HuH-7.5 (cell line): ENCODE measurements at places on chromosomes 6 and 20.

- no peak for DNase-seq
Observed at GRCh38 chr6:56699066-56699654, 56.5 kb upstream of the DST start.

GRCh38 chr20:1940581-1940980 lies 45.4 kb downstream of the SIRPA start:
- DNase-seq = no peak

DNA sequence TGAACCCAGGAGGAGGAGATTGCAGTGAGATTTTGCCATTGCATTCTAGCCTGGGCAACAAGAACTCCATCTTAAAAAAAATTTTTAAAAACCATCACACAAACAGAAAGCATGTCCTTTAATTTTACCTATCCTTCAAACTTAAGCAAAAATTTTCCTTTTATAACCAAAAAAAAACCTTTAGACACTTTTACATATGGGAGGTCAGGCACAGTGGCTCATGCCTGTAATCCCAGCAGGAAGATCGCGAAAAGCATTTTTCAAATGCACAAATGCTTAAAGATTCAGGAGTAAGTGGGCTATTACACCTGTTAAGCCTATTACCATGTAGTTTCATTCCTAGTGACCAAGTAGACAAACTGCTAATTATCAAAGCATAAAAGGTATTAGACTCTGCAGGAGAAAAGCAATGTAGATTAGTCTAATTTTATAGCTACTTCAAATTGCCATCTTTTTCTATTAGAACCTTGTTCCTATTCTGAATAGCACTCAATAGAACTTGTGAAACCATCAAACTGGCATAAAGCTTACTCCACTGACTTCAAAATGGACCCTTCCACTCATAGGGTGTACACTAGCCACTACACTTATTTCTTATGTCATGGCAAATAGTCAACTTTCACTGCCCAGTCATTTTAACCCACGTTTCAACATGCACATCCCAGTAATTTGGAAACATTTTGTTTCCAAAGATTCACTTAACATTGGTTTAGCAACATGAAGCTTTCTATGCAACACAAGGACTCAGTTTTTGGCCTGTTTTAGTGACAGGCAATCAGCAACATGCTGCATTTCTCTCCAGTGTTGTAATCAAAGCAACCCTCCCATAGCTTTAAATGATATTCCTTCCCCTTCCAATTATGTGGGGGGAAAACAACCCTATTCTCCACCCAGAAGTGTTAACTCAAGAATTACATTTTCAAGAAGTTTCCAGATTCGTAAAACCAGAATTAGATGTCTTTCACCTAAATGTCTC lies 4.0 kb downstream of the EEF1A1 start:
- DNase-seq = no peak

DNA sequence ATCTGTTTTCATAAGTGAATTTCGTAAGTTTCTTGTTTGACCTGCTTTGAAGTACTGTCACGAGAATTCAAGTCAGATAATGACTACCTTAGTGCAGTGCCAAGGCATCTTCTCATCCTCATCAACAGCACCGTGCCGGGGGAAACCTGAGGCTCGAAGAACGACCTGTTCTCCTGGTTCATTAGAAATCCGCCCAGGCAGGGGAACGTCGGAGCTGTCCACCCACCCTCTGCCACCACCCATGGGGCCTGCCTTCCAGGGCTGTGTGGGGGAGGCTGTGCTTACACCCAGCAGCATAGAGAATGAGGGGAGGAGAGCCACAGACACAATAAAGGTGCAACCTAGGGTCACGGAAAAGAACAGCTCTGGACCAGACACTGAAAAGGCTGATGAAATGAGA lies 101.6 kb downstream of the RAMACL start:
- no peak for DNase-seq

- no peak for DNase-seq
Observed at GRCh38 chr20:45779011-45779915, 12.4 kb downstream of the WFDC3 start.

GRCh38 chr6:158312672-158313397 lies 570 bp downstream of the TULP4 start:
- no peak for DNase-seq

DNA sequence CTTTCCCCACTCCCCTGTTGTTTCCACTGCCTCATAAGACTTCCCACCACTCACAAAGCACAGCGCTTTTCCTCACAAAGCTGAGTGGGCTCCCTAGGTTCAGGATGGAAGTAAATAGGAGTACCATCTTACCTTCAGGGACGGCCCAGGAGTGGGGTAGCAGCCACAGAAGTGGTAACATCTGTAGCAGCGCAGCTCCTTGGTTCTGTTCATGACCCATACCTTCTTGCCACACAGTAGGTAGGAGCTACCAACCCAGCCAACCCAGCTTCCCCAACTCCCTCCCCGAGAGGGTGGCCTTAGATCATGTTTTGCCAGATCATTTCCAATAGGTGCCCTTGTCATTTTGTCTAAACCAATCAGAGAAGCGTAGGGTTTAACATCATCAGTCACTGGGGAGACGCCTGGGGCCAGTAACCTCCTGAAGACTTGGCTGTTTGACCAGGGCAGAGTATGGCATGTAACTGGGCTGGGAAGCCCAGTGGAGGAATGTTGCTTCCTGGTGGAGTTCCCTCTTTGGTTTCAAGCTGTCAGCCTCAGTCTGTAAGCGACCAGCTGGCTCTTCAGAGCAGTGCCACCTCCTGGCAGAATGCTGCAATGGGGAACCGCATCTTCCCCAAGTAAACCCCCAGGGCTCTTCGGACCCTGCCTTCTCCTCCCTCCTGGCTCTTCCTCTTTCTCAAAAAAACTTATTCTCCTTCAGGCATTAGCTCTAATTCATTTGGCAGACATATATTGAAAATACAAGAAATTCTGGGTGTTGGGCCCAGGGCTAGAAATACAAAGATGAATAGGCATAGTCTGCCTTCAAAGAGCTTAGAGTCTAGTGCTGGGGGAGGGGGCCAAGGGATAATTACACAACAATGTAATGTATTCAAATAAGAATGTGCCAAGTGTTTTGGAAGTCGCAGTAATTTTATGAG lies at the start of gene HLA-DMA:
Gene HLA-DMA (minus strand): TSS at position 281 of the 923 bp plus-strand sequence. CDS start 61 bp downstream, at position 220.
- no peak for DNase-seq

DNA sequence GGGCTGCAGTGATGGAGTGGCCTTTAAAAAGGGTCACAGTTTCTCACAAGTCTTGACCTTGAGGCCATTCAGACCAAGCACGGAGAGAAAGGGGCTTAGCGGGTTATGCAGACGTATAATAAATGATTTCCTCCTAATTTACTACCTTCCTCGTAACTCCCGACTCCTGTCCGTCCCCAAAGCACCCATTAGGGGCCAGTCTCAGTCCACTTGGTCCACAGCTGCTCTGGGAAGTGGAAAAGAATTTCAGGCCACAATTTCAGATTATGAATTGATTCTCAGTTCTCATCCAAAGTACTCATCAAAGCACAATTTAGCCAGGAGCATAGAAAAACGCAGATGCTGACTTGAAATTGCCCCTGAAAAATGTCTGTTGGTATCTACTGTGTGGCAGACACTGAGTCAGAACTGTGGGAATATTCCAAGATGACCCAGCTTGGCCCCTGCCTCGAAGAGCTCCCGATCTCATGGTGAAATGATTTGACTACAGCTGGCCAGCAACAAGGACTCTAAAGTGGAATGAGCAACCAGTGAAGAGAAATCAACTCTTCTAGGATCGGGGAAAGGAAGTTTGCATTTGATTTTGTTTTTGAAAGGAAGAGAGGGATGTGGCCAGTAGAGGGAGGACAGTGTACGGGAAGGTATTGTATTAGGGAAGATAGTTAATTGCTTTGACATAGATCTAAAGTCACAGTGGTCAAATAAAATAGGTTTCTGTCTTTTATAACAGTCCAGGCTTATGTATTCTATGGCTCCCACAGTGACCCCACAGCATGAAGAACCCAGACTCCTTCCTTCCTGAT lies 15.2 kb upstream of the STK35 start:
- DNase-seq = no peak

DNA sequence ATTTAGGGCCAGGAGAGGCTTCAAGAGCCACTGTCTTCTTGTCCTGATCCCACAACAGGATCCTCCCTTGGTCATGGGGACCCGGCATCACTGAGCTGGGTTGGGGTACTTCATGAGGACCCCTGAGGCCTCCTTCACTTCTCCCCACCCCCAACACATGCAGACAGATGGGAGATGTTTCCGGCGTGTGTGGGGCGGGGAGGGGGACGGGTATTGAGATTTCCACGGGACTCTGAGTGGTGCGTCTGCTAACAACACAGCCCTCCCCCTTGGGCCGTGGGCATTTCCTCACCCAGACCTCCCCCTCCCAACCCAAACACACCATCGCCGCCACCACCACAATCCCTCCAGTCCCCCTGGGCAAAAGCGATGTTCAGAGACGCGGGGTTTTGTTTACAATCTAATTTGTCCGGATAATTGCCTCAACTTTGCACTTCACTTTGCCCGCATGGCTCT lies 906 bp upstream of the FOXP4 start:
- no peak for DNase-seq

DNA sequence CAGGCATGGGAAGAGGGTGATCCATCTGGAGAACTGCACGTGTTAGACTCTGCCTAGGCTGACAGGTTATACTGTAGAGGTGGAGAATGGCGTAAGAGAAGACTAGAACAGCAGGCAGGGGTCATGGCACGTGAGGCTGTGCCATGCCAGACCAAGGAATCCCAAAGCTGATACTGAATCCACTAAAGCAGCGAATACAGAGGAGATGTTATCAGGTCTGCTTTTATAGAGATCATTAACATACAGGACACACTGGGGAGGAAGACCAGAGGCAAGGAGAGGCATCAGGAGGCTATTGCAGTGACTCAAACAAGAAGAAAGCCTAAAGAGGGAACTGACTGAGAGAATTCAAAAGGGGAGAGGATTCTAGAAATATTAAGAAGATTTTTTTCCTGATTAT lies 12.9 kb downstream of the PHACTR1 start:
- no peak for DNase-seq

- DNase-seq = no peak
Observed at GRCh38 chr6:145331066-145331465, 404.3 kb downstream of the EPM2A start.

GRCh38 chr6:110491299-110491643 lies 14.9 kb upstream of the SLC22A16 start:
- DNase-seq = no peak

GRCh38 chr6:140156131-140156530 lies 781.7 kb upstream of the CITED2 start:
- no peak for DNase-seq

DNA sequence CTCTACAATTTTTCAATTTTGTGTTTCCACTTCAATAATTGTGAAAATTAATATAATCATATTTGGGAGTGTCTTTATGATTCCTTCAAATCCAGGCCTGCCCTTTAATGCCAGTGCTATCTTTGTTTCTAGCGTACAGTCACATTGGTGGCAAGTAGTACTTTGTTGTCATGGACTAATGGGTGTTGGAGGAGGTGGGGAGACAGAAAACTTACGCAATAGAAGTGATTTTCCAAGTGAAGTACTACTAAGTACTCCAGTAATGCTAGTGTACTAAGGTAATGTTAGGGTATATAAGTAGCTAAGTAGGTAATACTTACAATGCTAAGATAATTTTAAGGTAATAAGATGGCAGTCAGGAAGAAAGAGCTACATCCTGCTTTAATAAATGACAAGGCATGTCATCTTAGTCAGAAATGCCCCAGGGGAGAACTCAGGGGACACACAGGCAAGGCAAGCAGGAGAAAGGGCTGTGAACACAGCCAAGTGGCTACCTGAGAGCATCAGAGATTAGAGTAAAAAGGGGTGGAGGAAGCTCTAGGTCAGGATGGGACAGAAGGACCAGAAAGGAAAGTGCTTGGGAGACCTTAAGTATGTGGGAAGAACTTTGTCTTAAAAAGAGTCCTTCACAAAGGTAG lies 217.2 kb upstream of the PRDM1 start:
- DNase-seq = no peak

GRCh38 chr6:12265791-12266190 lies 24.4 kb upstream of the EDN1 start:
- no peak for DNase-seq

- no peak for DNase-seq
Observed at GRCh38 chr6:154751011-154751800, 18.0 kb downstream of the SCAF8 start.

- no peak for DNase-seq
Observed at GRCh38 chr6:105482227-105482844, 79.5 kb upstream of the PREP start.

GRCh38 chr20:43040427-43040826 lies 149.3 kb downstream of the PTPRT start:
- DNase-seq = peak; percentile 15

DNA sequence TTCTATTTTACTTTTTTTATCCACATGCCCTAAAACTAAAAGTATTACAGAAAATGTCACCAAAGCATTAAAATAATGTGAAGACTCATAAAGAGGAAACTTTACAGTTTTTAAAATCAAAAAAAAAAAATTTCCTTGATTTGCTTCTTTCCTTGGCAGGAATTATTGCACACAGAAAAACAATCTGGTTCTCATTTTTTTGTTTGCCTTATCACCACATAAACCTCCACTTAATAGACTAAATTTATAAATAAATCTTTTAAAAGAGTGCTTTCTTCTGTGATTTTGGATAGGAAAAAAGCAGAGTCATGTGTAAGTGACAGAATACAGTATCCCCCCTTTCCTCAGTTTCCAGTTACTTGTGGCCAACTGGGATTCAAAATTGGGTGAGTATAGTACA lies 695.1 kb upstream of the CITED2 start:
- no peak for DNase-seq

DNA sequence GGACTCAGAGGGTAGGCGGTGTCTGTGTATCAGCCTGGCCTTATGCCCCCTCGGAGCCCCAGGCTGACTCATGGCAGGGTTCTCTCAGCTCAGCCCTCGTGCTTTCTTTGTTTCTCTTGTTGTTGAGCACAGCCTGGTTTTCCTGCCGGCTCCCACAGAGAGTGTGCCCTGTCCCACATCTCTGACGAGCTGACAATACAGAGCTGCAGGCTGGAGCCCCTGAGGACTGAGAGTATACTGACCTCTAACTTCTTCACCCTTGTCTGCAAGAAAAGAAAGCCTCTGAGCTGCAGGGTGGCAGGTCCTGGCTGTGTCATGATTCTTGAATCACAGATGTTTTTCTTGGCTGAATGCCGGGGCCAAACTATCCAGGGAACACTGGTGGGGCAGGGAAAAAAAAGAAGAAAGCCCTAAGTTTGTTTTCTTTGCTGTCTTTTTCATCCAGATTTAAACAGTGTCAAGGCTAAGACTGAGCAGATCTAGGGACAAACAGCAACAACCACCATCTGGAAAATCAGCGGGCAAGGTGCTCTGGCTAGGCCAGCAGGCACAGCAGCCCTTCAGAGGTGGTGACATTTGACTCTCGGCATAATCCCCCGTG lies 63.3 kb upstream of the ZNF133 start:
- DNase-seq = no peak
